ENCODE measurements at places on chromosomes 12 and 14.

DNA sequence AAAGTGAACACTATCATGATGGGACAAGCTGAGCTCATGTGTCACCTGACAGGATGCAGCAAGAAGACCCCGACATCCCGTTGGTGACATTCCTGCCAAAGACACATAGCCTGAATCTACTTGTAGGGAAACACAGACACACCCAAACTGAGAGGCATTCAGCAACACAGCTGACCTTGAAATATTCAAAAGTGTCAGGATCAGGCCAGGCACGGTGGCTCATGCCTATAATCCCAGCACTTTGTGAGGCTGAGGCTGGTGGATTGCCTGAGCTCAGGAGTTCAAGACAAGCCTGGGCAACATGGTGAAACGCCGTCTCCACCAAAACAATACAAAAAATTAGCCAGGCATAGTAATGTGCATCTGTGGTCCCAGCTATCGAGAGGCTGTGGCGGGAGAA is 232.0 kb upstream of the PLXNC1 start:
- H3K27ac ChIP-seq, result peak overlapping the region; percentile 94
- peaks cover 28% of the 10 kb centered on the region for H3K4me1 ChIP-seq
- no peaks in the 10 kb centered on the region for H3K36me3 ChIP-seq
- no peaks in the 10 kb centered on the region for H3K27me3 ChIP-seq
- no peak overlapping the region for H3K4me3 ChIP-seq

DNA sequence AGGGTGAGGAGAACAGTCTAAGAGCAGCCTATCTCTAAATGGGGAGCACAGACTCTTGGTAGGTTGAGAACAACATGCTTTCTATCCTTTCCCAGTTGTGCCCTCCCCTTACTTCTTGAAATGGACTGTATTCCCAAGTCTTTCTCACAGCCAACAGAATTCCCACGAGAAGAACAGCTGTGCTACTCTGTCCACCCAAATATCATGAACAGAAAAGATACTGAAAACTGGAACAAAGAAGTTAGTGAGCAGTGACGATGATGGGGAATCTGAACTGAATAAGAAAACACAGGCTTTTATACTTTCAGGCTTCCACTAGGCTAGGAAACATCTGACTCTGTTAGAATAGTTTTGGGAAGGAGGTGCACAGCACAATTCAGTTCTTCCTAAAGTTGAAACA is 3.4 kb downstream of the NACA start:
- H3K4me3 ChIP-seq, result no peak overlapping the region
- H3K36me3 ChIP-seq, result peaks cover 7% of the 10 kb centered on the region
- no peaks in the 10 kb centered on the region for H3K27me3 ChIP-seq
- no peak overlapping the region for H3K27ac ChIP-seq

GRCh38 chr14:100618318-100618693 is 31.1 kb upstream of the BEGAIN start:
- no peak for DNase-seq

DNA sequence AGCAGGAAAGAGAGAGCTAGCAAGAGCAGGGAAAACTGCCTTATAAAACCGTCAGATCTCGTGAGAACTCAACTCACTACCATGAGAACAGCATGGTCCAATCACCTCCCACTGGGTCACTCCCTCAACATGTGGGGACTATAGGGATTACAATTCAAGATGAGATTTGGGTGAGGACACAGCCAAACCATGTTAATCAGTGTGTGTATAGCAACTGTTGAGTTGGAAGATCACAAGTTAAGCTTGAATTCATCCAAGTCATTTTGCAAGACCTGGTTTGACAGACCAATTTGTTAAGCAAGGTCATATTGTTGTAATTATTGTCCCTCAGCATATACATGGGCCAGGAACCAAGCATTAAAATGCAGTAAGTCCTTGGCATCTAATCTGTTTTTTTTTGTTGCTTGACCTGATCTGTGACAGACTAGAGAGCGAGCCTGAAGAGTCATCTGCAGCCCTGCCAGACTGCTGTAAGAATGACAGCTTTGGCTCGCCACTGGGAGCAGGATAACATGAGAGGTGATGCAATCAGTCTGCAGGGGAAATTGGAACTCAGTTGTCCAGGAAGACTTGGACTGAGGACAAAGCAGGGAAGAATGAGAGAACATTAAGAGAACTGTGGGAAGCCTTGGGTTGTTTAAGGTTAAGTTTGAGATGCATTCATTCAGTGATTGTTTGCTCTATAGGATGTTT is 297.6 kb upstream of the SEL1L start:
- no peaks in the 10 kb centered on the region for H3K36me3 ChIP-seq
- no peaks in the 10 kb centered on the region for H3K27me3 ChIP-seq
- H3K4me1 ChIP-seq, result no peaks in the 10 kb centered on the region
- no peak for DNase-seq

DNA sequence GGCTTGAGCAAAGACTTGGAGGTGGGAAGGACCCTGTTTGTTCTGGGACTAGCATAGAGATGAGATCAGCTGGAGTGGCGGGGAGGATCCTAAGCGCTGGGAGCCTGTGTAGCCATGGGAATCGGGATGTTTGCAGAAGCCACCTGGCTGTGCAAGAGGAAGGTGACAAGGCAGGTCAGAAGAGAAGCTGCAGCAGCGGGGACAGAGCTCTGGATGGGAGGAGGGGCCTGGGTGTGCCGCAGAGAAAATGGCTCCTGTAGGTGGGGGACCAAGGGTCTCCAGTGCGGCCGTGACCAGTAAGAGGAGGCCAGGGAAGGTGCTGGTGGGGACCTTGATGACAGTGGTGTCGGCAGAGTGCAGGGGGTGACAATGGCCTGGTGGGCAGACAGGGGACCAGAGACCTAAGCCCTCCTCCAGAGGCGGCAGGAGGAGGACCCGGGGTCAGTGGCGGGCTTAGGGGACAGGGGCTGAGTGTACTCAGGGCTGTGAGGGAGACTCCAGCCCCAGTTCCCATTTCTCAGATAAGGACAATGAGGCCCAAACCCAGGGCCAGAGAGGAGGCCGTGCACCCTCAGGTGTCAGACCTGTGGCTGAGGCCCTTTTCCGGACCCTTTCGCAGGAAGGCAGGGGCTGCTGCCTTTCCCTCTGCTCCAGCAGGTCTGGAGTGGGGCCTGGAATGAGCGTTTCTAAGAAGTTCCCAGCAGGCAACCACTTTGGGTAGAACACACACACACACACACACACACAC is 206.6 kb upstream of the RTL1 start:
- H3K4me1 ChIP-seq, result no peaks in the 10 kb centered on the region
- H3K4me3 ChIP-seq, result no peak overlapping the region
- H3K27ac ChIP-seq, result no peak overlapping the region
- no peaks in the 10 kb centered on the region for H3K36me3 ChIP-seq
- peak; percentile 40 for DNase-seq

DNA sequence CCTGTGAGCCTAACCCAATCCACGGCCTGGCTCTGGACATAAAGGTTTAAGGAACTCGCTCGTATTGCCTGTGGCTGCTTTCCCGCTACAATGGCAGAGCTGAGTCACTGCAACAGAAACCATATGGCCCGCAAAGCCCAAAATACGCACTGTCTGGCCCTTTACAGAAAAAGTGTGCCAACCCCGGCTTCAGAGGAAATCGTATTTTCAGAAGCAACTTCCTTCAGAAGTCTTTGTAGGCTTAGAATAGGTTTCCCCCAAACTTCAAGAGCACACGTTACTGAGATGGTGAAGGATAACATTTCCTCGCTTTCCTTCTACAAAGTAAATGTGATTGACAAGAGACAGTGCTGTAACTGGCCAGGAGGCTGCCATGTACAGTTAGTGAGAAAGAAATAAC is 34.8 kb upstream of the TESC start:
- no peaks in the 10 kb centered on the region for H3K27me3 ChIP-seq
- no peak for DNase-seq
- no peaks in the 10 kb centered on the region for H3K4me1 ChIP-seq

DNA sequence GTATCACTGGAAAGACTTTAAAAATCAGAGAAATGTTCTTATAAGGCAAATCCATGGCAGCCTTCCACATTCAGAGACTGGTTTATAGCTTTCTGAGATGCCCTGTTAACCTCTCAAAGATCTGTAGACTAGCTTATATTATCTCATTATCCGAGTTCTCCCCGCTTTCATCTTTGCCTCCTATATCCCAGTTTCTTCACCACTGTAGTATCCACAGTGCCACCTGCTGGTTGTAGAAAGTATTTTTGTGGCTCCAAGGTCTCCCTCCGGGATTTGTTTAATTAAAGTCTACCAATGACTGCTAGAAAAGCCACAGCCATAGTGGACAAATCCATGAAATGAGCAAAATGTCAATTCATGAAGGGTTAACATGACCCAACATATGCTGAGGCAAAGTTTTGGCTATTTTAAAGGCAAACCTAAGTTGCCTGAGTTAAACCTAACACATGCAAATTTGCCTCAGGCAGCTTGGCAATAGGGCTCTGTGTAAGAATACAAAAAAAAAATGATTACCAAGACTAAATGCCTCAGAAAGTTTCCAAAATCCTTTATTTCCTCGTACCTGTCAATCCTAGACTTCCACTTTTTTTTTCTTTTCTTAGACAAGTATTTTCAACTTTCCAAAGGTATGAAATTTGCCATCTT is 218.8 kb upstream of the BMP4 start:
- no peak overlapping the region for H3K4me3 ChIP-seq
- H3K27me3 ChIP-seq, result no peaks in the 10 kb centered on the region
- no peaks in the 10 kb centered on the region for H3K4me1 ChIP-seq
- DNase-seq, result no peak
- H3K36me3 ChIP-seq, result no peaks in the 10 kb centered on the region

GRCh38 chr14:77965919-77966435 is 166.1 kb downstream of the ADCK1 start:
- H3K36me3 ChIP-seq, result no peaks in the 10 kb centered on the region
- H3K4me1 ChIP-seq, result no peaks in the 10 kb centered on the region
- no peaks in the 10 kb centered on the region for H3K27me3 ChIP-seq
- peak overlapping the region; percentile 47 for H3K4me3 ChIP-seq

DNA sequence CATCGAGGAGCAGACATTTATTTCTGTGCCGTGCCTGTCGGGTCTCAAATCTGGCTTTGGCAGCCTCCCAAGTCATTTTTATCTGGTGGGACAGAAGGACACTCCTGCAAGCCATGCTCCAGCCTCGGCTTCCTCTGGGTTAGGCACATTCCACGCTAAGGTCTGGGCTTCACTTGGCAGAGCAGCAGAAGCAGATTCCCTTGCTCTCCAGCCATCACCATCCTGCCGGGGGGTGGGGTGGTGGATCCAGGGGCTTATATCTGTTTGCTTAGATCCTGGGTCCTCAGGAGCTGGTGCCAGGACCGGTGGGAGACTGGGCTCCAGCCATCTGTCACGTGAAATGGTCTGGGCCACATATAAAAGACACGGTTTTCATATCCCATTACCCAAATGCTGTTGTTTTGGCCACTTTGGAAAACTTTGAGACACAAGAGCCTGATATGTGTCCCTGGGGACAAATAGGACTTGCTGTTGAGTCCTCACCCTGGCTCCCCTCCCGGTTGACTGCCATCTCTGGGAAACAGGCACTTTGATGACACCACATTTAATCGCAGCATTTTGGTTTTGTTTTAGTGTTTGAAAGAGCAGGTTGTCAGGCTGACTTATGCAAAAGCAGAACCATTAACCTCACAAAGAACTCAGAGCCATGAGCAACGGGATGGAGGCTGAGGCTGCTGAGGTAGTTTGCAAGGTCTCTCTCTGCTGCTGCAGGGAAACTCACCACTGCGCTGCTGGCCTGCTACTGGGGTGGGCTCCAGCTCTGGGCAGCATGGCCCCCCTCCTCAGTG is 69.6 kb upstream of the PRMT8 start:
- H3K4me1 ChIP-seq, result no peaks in the 10 kb centered on the region
- no peak overlapping the region for H3K4me3 ChIP-seq
- no peak overlapping the region for H3K27ac ChIP-seq
- no peaks in the 10 kb centered on the region for H3K36me3 ChIP-seq
- no peaks in the 10 kb centered on the region for H3K27me3 ChIP-seq

DNA sequence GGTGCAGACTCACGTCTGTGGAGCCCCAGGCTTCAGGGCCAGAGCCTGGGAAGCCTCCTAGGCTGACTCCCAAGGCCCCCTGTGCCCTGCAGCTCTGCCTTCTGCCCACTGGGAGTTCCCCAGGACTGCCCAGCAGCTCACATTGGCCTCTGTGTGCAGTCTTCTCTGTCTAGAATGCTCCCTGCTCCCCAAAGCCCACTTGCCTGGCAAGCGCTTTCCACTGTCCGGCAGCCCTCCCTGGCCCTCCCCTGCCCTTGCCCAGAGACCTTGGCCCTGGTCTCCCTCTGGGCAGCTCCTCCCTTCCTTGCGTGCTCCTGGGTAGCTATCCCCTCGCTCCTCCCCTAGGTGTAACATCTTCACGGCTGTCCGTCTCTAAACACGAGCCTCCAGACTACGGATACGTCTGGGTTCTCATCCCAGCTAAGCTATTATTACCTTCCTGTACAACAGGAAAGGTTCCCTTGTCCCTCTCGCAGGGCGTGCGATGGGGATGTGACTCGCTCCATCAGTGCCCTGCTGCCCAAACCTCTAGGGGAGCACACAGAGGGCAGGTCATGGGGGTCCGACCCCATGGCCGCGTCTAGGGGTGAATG is 325.5 kb upstream of the RTL1 start:
- H3K4me3 ChIP-seq, result no peak overlapping the region
- no peak for DNase-seq
- H3K27ac ChIP-seq, result no peak overlapping the region
- H3K27me3 ChIP-seq, result no peaks in the 10 kb centered on the region
- no peaks in the 10 kb centered on the region for H3K4me1 ChIP-seq

All from ascending aorta (tissue), 2 donors.